ENCODE measurements at places on chromosomes 5 and 9.

DNA sequence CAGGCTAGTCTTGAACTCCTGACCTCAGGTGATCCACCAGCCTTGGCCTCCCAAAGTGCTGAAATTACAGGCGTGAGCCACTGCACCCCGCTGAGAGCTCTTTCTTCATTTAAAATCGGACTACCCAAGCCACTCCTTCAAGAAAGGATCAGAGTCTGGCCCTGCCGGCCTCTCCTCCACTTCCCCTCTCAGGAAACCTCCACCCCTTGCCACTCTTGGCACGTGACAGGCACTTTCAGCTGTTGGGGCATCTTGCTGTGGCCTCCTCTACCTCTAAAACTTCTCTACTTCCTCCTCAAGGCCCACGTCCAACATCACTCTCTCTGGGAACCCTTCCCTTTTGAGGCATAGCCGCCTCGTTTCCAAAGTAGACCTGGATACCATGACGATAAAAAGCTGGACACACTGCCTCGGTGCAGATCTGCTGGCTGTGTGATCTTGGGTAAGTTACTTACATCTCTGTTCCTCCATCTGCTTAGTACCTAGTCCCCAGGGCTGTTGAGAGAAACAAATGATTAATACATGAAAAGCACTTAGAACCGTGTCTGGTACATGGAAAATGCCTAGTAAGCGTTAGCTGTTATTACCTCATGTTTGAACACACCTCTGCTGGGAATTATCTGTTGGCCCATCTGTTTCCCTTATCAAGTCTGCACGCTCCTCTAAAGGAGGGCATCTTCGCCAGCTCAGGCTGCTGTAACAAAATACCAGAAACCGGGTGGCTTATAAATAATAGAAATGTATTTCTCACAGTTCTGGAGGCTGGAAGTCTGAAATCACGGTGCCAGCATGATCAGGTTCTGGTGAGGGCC, 55.3 kb downstream of the SMIM23 start:
- DNase-seq = no peak

DNA sequence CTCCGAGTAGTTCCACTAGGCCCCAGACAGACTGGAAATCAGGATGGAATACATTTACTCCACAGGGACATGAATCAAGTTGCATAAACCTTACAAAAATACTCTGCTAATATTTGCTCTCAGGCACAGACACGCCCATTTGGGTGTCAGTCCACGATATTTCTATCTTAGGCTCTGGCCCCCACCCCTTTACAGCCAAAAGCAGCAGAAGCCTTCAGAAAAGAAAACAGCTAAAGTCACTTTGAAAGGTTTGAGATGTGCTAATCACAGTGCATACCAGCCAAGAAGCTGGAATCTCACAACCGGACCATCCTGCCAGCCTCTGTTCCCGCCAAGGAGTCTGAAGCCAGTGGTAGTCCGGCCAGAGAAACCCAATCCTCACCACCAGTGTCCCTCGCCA, 22.6 kb downstream of the PTPN3 start:
- DNase-seq = no peak

- no peak for DNase-seq
These were observed 111.9 kb downstream of the PJA2 start for GRCh38 chr5:109297900-109298299.

GRCh38 chr9:136804509-136805206, 3.1 kb upstream of the RABL6 start:
- no peak for DNase-seq

- no peak for DNase-seq
These were observed 54.1 kb upstream of the PDE8B start for GRCh38 chr5:77156379-77156778.

GRCh38 chr9:109868722-109869121, 88.7 kb downstream of the PALM2AKAP2 start:
- no peak for DNase-seq

DNA sequence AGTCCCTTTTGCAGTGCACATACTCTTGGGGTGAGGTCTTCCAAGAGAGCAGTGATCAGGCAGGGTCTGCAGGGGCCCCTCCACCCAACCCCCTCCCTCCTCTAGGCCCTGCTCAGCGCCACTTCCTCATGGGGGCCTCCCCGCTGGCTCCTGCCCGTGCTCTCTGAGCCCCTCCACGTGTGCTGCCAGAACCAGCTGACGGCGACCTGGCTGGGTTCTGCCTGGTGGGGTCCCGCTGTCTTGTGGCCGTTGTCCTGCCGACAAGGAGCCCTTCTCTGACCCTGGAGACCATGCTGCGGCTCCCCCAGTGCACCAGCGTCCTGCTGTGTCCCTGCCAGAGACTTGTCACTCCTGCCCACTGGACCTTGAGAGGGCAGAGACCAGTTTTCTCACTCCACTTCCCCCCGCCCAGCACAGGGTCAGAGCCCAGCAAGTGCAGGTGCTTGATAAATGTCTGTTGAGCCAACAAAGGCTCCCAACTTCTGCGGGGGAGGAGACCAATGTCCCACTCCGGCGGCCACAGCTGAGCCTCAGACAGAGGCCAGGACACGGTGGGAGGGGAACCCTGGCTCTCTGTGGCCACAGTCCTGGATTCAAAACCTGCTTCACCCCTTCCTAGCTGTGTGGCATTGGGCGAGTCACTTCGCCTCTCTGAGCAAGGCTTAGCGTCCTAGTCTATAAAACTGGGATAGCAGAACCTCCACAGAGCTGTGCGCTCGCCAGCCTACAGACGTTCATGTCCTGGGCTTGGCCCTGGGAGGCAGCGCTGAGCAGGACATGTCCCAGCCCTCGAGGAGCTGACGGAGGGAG, 24.8 kb downstream of the SARDH start:
- no peak for DNase-seq

GRCh38 chr5:153546566-153546965, 56.1 kb downstream of the GRIA1 start:
- no peak for DNase-seq

GRCh38 chr9:15485836-15486666, 24.7 kb downstream of the PSIP1 start:
- no peak for DNase-seq

DNA sequence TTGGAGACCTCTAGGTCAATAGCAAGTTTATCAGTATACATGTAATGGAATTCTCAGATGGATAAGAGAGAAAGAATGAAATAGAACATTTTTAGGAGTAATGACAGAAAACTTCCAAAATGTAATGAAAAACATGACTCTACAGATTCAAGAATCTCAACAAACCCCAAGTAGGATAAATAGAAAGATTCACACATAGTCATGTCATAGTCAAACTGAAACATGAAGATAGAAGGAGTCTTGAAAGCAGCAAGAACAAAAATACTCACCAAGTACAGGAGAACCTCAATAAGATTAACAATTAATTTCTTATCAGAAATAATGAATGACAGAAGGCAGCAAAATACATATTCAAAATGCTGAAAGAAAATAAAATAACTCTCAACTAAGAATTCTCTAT, 164.5 kb downstream of the SPATA31D1 start:
- DNase-seq = no peak

GRCh38 chr5:10295619-10296326, 11.9 kb downstream of the CMBL start:
- DNase-seq = no peak

- no peak for DNase-seq
These were observed 158.7 kb downstream of the EFNA5 start for GRCh38 chr5:107512029-107512428.

DNA sequence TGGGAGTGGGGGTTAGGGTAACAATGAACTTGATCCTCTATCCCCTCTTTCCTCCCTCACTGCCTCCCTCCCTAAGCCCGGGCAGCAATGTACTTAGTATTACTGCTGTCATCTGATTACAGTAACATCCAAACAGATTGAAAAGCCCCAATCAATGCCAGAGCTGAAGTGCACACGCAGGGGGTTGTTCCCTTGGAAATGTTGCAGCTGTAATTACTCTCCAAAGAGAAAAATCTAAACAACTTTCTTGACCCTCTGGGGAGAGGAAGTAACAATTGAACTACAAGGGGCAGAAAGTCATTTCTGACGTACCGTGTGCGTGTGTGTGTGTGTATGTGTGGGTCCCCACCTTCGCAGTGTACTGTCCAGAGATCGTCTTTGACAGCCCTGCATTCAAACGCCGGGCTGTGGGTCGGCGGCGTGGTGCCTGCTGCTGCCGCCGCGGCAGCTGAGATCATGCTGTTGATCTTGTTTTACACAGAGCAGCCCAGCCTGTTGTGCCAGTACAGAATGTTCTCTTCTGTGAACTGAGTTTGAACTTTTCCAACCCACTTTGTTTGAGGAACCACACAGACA, 66.0 kb upstream of the KLF9 start:
- DNase-seq = no peak

GRCh38 chr5:133049726-133050048, 2.1 kb upstream of the HSPA4 start:
- no peak for DNase-seq

DNA sequence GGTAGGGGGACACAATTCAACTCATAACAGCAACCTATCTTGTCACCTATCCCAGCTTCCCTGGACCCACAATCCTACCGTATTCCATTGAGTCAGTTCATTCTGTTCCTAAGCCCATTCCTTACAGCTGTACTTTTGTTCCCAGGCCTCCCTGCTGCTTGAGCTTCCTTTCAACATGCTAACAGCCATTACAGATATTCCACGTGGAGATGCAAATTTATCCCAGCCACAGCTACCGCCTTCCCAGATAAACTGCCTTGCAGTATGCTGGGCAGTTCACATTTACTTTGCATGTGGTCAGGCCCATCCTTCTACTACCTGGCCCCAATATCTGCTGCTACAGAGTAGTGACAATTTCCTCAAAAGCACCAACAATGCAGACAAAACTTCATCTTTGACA, 23.0 kb downstream of the RIGI start:
- DNase-seq = no peak

- DNase-seq = no peak
These were observed 174.6 kb downstream of the GOLPH3 start for GRCh38 chr5:31999470-31999869.

- no peak for DNase-seq
These were observed 160.9 kb upstream of the LHFPL2 start for GRCh38 chr5:78809444-78809843.

- no peak for DNase-seq
These were observed 294.7 kb downstream of the NSG2 start for GRCh38 chr5:174340226-174340625.

DNA sequence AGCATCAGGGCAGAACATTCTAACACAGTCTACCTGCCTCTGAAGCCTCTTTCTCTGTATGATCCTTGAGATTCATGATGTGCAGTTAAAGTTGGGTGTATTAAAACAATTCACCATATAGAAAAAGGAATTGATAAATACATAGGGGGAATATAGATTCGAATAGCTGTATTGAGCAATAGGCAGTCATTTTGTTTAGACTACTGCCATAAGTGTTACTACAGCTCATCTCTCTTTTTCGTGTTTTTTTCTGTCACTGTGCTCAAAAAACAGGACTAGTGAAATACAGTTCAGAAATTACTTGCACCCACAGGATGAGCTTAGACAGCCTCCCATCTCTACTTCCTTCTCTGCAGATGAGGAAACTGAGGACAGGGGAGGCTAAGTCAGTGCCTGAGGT, 144.6 kb upstream of the FBN2 start:
- no peak for DNase-seq

- no peak for DNase-seq
These were observed 247.3 kb upstream of the TAS2R1 start for GRCh38 chr5:9877488-9877887.

GRCh38 chr9:130937146-130938076, 1.6 kb downstream of the FIBCD1 start:
- DNase-seq = no peak

DNA sequence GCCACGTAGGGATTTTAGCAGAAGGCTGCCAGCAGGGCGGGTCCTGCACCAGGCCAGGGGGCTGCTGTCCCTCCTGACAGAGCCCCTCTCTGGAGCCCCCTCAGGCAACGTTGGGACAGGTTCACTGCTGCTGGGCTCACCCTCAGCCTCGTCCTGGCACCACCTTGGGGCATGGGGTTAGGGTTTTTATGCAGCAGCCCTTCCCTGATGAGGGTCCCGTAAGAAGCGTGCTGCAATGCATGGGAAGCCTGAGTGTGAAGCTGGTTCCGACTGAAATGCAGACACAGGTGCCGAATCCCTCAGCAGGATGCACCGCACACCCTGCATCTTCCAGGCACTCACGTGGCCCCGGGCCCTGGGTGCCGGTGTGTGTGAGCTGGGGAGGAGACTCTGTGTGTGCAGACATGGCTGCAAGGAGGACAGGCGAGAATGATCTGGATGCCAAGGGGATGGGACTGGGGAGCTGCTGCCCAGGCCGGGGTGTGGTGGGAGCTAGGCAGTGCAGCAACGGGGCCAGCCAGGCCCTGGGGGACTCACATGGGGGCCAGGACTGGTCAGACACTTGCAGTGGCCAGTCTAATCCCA, 27.1 kb downstream of the ZDHHC11B start:
- DNase-seq = no peak

DNA sequence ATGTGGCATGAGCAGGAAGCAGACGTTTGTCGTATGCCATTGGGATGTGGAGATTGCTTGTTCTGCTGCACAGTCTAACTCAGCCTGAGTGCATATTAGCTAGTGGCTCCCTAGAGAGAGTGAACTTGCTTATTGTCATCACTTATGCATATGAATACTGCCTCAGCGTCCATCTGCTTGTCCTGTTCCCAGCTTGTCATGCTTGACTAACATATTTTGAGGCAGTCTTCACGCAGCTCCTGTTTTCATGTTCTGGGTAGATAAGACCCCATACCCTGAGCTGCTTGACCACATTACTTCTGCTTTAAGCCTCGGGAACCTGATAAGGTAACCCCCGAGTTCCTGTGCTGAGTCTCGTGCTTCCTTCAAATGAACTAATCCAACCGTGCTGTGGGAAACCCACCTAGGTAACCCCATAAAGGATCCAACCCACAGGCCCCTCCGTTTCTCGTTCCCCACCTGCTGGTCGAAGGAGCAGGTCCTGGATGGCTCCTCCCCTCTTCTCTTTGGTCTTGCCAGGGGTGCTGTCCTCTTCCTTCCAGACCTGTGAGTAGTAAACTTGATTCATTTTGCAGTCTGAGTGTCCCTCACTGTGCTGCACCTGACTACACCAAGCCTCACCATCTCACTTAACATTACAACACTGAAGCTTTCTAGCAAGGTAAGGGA, 25.0 kb downstream of the ANKRD33B start:
- no peak for DNase-seq

GRCh38 chr5:32462618-32463017, 18.1 kb upstream of the ZFR start:
- no peak for DNase-seq

GRCh38 chr9:21616082-21616778, 134.1 kb upstream of the IFNE start:
- no peak for DNase-seq

DNA sequence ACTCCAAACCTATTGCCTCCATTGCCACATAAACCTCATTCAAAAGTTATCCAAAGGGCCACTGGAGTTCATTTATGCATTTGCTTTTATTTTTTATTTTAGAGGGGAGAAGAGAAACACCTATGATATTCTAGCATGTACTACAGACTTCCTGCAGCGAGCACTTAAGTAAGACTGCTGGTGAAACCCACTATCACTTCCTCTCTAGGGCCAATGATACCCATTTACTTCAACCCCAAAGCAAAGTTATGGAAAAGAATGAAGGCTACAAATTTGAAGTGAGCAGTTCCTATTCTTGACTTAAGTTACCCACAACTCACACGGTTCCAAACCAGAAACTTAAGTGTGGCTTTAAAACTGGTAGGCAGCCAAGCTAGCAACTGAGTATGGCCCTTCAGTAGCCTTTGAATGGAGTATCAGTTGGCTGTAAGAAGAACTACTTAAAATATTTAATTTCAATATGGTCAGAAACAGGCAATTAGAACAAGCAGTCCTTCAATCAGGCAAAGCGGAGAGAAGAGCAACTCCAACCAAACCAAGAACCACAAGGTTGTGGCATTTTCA, 94.1 kb downstream of the GPR21 start:
- DNase-seq = no peak

- DNase-seq = no peak
These were observed 131.2 kb upstream of the LMX1B start for GRCh38 chr9:126482361-126483044.

All from stimulated activated CD8-positive, alpha-beta memory T cell treated with anti-CD3 and anti-CD28 coated beads, Interleukin-12 subunit alpha, Interleukin-12 subunit beta, amount 100 ng/mL, for 1 hour (primary cell).